ENCODE measurements at places on chromosomes 7 and 10. TPM values are rescaled to one million over a fixed set of nuclear protein-coding genes. Genes with fewer than 3 reads are reported as not detected.

EPO gene
- not detected for total RNA-seq

LRRD1 gene
- total RNA-seq: not detected

ZNF365 gene
- not detected for total RNA-seq

HUS1 gene
- total RNA-seq: 32.3 TPM

SPDYE1 gene
- total RNA-seq: not detected

Data from activated CD4-positive, alpha-beta T cell treated with anti-CD3 and anti-CD28 coated beads, Interleukin-2, amount 10 ng/mL, durations not matched to agents 24 days and 14 days (primary cell).